ENCODE measurements at places on chromosomes 2 and 18.

DNA sequence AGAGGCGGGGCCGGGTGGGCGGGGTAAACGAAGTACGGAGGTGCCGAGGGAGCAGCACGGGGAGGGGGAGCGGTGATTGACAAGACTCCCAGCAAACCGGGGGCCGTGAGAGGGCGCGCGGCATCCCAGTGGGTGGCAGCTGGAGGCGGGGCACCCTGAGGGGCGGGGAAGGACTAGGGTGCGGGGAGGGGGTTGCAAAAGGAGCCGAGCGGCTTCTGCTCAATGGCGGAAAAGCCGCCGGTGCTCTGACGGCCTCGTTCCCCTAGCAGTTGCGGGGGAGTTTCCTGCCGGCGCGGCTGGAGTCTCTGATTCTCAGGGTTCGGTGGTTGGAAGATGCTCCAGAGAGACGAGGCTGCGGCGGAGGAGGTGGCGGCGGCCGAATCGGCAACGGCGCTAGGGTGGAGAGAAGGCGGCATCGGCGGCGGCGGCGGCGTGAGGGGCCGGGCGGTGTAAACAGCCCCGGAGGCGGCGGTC is at the start of gene PPM1B:
Gene PPM1B, plus strand, starts transcription at position 195 of the 474 bp plus-strand sequence. CDS start 32,325 bp downstream, outside the sequence.
- DNase-seq, result peak; percentile 99

DNA sequence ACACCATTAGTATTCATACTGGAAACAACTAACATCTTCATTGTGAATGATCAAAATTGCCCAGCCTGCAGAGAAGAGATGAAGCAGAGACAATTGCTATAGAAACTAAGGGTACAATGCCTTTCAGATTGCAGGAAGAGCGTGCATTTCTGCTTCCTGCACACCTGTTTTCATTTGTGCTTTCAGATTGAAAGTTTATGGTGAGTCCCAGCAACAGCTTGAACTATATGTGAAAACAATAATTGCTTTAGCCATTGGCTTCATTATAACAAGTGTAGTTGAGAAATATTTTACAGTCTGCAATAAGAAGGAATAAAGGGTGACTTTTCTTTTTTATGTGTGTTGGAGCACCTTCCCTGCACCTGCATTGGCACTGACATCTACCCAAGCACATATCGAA is 136.3 kb downstream of the CD8B2 start:
- DNase-seq, result no peak

GRCh38 chr2:199147216-199147615 is 310.5 kb downstream of the SATB2 start:
- no peak for DNase-seq

GRCh38 chr18:1779587-1779986 is 791.7 kb downstream of the METTL4 start:
- no peak for DNase-seq

- no peak for DNase-seq
Measured at GRCh38 chr2:26945991-26946750, 24.3 kb upstream of the MAPRE3 start.

- DNase-seq, result peak; percentile 81
Measured at GRCh38 chr2:73896362-73897239, 3.8 kb downstream of the ACTG2 start.

- DNase-seq, result no peak
Measured at GRCh38 chr2:46008091-46008870, 288.9 kb upstream of the EPAS1 start.

- DNase-seq, result peak; percentile 12
Measured at GRCh38 chr2:9244985-9245544, 38.5 kb downstream of the ASAP2 start.

DNA sequence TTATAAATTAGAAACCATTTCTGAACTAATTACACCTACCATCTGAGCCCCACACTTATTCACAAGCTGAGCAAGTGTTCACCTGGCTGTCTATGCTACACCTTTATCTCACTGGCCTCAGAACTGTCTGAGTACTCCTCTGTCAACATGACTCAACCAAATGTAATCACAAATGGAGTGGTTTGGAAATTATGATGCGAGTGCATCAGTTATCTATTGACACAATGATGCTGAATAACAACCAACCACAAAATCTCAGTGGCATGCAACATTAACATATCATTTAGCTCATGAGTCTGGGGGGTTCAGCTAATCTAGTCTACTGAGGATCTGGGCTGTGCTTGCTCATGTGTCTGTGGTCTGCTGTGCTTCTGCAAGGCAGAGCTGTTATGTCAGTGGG is 184.2 kb upstream of the NXPH2 start:
- no peak for DNase-seq

- no peak for DNase-seq
Measured at GRCh38 chr2:134405611-134406081, 151.8 kb downstream of the MGAT5 start.

DNA sequence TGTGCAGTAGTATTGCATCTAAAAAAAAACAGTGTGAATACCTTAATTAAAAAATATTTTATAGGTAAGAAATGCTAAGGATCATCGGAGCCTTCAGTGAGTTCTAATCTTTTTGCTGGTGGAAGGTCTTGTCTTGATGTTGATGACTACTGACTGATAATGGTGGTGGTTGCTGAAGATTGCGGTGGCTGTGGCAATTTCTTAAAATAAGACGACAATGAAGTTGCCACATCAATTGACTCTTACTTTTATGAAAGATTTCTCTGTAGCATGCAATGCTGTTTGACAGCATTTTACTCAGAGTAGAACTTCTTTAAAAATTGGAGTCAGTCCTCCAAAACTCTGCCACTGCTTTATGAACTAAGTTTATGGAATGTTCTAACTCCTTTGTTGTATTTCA is 36.2 kb downstream of the GLS start:
- DNase-seq, result peak; percentile 49

- no peak for DNase-seq
Measured at GRCh38 chr2:53826587-53827397, 33.0 kb downstream of the GPR75 start.

DNA sequence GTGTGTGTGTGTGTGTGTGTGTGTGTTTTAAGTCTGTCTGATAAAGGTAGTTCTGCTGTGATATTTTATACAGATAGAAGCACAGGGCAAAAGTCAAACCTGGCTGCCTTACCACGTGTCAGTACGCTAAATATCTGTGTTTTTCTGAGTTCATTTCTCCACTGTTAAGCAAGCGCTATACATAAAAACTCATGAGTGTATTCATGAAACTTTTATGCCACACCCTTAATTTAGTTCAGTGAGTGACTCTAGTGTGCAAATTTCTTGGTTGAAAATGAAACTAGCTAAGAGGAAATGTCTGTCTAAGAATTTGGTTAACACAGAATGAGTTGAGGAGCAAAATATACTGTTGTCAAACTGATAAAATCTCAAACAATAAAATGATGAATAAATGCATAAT is 11.2 kb downstream of the CASP10 start:
- DNase-seq, result no peak
